Activated naive CD4-positive, alpha-beta T cell (primary cell): ENCODE measurements at places on chromosomes 7 and 10.

DNA sequence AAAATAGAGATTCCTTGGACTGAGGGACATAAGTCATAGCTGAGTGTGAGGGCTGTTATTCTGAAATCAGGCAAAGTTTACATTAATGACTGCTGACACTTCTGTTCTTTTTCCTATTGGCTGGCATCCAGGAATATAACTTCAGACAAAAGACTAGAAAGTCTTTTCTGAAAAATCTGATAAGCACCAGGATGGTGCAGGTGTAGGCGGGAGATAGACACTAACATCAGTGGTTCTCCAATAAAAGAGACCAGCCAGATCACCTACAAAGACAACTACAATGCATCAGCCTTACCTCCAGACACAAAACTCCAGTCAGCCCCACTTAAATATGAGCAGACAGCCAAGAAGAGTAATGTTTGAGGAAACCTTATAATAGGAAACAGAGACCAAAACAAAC, 168.3 kb upstream of the LRGUK start:
- no peak for DNase-seq

DNA sequence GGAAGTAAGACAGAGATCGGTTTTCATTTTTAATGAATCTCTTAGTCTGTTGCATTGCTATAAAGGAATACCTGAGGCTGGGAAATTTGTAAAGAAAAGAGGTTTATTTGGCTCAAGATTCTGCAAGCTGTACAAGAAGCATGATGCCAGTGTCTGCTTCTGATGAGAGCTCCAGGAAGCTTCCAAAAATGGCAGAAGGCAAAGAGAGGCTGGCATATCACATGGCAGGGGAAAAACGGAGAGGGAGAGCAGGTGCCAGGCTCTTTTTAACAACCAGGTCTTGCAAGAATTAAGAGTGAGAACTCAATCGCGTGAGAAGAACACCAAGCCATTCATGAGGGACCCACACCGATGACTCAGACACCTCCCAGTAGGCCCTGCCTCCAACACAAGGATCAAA, 125.0 kb upstream of the THSD7A start:
- DNase-seq: no peak

DNA sequence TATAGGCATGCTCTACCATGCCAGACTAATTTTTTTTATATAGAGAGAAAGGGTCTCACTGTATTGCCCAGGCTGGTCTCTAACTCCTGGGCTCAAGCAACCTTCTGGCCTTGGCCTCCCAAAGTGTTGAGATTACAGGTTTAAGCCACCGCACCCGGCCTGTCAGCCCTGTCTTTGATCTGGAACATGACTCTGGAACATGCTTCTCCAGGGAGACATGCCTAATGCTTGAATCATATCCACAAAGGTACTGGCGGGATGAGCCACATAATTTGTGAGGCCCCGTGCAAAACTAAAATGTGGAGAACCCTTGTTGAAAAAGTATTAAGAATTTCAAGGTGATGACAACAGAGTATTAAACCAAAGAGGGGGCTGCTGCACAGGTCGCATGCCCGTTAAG, 282.8 kb downstream of the ARHGAP12 start:
- no peak for DNase-seq

DNA sequence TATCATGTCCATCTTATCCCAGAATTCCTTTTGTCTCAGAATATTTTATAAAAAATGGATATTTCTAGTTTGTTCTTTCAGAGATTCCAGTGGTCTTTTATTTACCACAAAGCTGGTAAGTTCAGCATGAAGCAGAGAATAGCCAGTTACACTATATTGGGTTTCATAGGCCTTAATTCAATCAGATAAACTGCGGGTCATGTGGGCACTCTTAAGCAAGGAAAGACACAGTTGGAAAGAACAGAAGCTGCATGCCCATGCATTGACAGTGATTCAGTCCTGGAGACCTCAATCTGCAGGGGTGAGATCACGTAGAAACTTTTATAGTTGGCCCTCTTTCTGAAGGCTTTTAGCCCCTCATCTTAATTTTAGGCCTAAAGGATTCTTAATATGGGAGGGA, 281.3 kb upstream of the IGFBP3 start:
- no peak for DNase-seq

DNA sequence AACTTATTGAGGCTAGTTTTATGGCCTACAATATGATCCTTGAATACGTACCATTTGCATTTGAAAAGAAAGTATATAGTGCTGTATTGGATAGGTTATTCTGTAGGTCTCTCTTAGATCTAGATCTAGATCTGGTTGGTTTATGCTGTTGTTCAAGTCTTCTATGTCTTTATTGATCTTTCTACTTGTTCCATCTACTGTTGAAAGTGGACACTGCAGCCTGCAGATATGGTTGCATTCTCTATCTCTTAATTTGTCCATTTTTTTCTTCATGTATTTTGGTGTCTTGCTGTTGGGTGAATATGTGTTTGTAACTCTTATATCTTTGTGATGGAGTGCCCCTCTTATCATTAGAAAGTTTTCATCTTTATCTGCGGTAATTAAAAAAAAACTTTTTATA, 139.4 kb upstream of the PCDH15 start:
- no peak for DNase-seq

- DNase-seq: no peak
These were observed 28.9 kb downstream of the PPIF start for GRCh38 chr10:79376078-79376628.

GRCh38 chr10:117249493-117250093, 8.7 kb downstream of the SLC18A2 start:
- DNase-seq: no peak

- DNase-seq: no peak
These were observed 174.2 kb upstream of the ZNF32 start for GRCh38 chr10:43822631-43823580.

DNA sequence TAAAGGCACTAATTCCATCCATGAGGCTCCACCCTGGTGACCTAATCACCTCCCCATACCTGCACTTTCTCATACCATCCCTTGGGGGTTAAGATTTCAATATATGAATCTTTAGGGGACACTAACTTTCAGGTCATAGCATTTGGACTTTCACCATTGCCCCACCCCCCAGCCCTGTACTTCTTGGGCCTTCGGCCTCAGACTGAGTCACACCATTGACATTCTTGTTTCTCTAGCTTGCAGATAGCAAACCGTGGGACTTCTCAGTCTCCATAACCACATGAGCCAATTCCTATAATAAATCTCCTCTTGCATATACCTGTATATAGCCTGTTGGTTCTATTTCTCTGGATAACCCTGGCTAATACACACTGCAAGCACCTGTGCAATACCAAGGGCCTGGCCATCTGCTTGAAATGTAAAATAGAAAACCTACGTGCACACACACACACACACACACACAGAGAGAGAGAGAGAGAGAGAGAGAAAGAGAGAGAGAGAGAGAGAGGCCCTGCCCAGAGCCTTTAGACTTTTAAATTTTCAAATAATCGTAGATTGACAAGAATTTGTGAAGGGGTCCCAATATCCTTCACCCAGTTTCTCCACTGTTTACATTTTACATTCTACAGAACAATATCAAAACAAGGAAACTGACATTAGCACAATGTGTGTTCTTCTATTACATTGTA, 25.3 kb downstream of the ANXA8 start:
- no peak for DNase-seq

GRCh38 chr10:110260746-110261477, 43.8 kb downstream of the SMNDC1 start:
- no peak for DNase-seq

- no peak for DNase-seq
These were observed 4.3 kb upstream of the LIPF start for GRCh38 chr10:88659725-88660597.

DNA sequence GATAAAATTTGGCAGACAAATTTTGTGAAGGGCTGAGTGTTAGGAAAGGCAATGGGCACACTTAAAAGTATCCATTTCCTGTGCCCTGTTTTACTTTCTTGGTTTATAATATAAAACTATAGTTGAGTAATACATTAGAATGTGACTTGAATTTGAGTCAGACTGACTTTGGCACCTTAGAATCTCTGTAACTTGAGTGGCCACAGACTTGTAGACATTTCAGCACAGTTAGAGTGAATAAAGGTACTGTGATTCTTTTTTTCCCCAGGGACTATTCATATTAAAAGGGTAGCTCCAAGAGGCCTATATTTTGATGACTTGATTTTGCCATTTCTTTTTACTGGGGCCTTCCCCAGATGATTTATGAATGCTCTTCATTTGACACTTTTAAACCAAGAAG, 22.4 kb downstream of the GBF1 start:
- no peak for DNase-seq

- no peak for DNase-seq
These were observed 47.9 kb upstream of the BAIAP2L1 start for GRCh38 chr7:98448766-98449165.

- no peak for DNase-seq
These were observed 90.1 kb downstream of the SNX10 start for GRCh38 chr7:26381476-26382353.

DNA sequence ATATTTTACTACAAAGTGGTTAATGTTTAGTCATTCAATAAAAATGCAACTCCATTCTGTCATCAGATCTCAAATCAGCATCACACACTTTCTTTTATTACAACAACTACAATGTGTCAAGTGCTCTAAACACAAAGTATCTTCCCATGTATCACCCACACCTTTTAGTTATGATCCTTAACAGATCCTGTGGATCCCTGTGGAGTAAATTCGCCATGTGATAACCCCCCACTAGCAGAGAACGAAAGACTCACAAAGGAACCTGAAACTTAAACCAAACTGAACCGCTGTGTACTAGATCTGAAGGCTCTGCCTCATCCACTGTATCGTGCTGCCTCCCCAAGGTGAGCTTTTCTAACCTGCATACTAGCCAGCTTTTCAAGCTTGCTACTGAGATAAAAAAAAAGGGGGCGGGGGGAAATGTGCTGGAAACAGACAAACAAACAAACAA, 1.7 kb downstream of the DPY19L1 start:
- no peak for DNase-seq

DNA sequence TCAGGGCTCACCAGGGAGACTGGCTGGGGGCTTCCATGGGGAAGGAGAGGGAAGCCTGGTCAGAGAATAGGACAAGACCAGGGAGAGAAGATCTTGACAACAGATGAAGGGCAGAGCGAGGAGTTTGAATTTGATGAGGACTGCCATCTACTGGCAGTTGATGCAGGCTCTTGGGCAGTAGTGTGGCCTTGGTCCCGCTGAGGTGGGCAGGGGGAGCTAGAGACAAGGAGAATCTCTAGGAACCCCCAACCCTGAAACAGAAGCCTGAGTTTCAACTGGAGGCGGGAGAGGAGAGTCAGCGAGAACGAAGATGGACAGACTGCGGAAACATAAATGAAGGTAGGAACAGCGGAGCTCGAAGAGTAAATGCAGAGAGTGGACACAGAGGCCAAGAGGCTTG, 81.0 kb downstream of the PPP1R3C start:
- no peak for DNase-seq

- no peak for DNase-seq
These were observed 107.9 kb upstream of the PPIF start for GRCh38 chr10:79239275-79239779.

GRCh38 chr10:58756130-58756719, 243.6 kb downstream of the BICC1 start:
- DNase-seq: no peak

GRCh38 chr7:149865437-149865836, 8.3 kb upstream of the ATP6V0E2 start:
- DNase-seq: no peak

- DNase-seq: no peak
These were observed 517.5 kb downstream of the DNAJB6 start for GRCh38 chr7:157854066-157854891.

DNA sequence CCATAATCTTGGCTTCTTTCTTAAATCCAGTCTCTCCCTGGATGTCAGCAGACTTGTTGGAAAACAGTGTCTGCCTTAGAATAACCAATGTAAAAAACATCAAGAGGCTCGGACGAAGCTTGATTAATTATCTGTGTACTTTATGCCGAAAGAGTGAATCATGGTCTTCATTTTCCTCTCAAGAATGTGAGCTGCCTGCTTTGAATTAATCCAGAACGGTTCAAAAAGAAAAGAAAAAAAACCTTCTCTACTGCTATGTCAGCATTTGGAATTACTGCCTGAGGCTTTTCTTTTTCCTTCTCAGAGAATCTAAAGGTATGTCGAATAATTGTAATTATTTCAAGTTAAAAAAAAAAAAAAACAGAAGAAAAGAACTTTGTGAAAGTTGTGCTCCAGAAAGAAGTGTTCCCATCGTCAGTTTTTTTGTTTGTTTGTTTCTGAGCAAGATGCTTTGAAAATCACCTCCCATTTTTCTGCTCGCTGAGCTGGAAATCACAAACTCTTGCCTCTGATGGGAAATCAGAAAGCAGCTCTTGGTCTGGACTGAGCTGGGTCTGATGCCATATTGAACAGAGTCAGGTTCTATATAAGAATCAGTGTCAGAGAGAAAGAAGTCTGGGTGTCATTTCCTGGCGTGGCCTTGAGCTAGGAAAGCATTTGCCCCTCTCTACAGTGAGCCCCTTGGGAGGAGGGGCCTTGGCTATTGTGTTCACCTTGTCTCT, 20.2 kb downstream of the PLPP4 start:
- no peak for DNase-seq

- no peak for DNase-seq
These were observed 265.1 kb downstream of the ETV1 start for GRCh38 chr7:13724191-13724976.

- DNase-seq: no peak
These were observed 8.9 kb downstream of the IGFBP1 start for GRCh38 chr7:45897042-45897690.

DNA sequence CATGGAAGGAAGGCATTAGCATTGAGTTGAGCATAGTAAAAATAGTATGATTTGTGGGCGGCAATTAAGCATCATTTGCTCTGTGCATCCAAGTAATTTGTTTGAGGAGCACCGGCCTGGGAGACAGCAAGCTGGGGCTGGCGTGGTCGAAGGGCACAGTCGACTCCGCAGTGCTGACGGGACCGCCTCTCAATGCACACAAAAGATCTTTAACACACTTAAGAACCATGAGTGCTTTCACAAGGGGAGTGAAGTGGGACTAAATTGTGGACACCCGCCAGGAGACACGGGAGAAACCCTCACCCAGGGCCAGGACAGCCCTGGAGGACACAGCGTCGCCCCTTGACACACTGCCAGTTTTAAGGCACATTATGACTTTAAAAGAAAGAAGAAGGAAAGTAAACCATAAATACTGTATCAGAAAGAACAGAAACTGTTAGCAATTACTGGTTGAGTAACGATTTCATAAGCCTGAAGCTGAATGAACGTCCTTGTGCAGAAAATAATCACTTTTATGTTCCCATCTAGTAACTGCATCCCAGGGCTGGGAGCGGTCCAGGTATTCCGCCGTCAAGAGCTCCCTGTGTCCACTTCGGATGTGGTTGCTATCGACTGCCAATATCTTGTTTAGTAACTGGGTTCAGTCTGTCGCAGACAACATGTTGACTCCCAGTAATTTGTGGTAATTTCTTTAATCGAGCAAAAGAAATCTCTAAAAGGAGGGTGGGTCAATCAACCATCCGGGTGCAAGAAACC, 102.1 kb downstream of the EBF3 start:
- no peak for DNase-seq
